Mesenchymal stem cell (in vitro differentiated cells and primary cell): ENCODE measurements at places on chromosomes 12 and 14.

DNA sequence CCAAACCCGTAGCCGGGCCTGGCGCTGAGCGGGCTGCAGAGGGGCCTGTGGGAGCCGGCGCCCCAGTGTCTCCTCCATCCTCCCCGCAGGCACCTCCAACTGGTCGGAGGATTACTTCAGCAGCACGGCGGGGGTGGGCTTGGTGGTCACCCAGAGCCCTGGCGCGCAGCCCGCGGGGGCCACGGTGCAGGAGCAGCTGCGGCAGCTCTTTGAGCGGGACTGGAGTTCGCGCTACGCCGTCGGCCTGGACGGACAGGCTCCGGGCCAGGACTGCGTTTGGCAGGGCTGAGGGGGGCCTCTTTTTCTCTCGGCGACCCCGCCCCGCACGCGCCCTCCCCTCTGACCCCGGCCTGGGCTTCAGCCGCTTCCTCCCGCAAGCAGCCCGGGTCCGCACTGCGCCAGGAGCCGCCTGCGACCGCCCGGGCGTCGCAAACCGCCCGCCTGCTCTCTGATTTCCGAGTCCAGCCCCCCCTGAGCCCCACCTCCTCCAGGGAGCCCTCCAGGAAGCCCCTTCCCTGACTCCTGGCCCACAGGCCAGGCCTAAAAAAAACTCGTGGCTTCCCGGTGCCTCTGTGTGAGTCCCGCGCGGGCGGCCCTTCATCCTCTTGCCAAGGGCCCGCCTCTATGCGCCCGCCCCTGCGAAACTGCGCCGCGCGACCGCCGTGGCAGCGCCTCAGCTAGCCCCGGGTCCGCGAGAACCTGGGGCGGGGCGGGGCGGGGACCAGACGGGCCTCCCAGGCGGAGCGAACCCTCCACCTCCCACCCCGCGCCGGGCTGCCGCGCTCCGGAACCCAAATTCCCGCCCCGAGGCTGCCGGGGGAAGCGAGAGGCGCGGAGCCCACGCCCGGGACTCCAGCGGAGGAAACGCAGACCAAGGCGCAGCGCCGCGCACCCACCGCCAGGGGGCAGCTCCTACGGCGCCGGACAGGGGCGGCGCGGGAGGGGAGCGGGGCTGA is 8.3 kb downstream of the PLD4 start:
- DNase-seq, result peak; percentile 67

- DNase-seq, result peak; percentile 8
Measured at GRCh38 chr14:40394634-40395340, 962.6 kb upstream of the FBXO33 start.

GRCh38 chr12:542395-543113 is 82.8 kb downstream of the B4GALNT3 start:
- DNase-seq, result no peak

DNA sequence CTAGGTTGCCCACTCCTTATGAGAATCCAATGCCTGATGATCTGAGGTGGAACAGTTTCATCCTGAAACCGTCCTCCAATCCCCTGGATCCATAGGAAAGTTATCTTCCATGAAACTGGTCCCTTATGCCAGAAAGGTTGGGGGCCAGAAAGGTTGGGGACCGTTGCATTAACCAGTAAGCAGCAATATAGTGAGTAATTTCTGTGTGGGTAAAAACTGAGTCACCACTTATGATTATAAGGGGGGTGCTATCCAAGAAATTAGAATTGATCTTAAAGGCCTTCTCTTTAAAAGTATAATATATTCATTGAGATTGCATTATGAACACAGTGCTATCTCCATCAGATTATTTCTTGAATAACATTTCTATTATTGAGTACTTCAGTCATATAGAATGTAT is 97.2 kb downstream of the PCNX1 start:
- no peak for DNase-seq

GRCh38 chr12:64500394-64500793 is 48.5 kb downstream of the TBK1 start:
- DNase-seq, result no peak
